H4 (cell line): ENCODE measurements at places on chromosomes 12 and 14.

- no peak for DNase-seq
Measured at GRCh38 chr14:93901813-93902212, 25.3 kb upstream of the FAM181A start.

DNA sequence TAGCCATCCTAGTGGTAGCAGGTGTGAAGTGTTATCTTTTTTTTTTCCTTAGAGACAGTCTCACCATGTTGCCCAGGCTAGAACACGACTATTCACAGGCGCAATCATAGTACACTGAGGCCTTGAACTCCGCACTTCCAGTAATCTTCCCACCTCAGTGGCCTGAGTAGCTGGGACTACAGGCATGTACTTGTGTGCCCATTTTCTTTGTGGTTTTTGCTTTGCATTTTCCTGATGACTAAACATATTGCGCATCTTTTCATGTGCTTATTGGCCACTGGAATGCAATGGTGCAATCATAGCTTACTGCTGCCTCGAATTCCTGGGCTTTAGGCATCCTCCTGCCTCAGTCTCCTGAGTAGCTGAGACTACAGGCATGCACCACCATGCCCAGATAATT is 33.3 kb upstream of the GCH1 start:
- DNase-seq, result no peak

DNA sequence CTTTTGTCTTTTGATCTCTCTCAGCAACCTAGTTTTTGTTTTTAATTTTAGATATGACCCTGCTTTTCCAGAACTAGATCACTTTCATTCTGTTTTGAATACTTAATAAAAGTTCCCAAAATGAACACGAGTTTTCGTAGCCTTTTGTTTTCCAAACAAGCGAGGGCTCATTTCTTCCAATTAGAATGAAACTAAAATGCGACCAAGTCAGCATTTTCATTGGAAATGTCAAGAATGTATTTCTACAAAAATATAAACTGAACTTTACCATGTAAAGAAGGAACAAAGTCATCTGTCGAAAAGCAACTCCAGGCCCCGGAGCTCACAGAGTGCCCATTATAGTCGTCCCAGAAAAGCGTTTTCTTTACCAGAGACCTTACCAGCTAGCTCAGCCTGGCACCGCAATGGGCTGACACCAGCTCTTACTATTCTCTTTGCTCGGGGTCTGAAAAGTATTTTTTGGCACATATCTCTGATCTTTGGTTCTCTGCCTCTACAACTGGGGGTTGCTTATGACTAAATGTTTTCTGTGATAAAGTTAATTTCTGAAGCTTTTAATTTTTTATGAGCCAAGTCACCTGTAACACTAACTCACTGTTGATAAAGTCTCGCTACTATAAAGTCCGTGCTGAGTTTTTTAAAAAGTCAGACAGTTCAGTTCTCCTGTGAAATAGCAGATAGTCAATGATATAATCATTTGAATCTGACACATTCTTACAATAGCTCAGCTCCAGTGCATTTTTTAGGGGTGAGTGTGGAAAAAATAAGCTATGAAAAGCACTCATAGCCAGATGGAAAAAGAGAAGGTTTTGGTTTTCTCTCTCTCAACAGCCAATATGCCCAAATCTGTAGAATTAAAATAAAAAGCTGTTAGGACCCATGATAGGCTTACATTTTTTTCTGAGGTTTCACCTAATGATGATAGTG is 43.4 kb downstream of the SAMD4A start:
- DNase-seq, result no peak

DNA sequence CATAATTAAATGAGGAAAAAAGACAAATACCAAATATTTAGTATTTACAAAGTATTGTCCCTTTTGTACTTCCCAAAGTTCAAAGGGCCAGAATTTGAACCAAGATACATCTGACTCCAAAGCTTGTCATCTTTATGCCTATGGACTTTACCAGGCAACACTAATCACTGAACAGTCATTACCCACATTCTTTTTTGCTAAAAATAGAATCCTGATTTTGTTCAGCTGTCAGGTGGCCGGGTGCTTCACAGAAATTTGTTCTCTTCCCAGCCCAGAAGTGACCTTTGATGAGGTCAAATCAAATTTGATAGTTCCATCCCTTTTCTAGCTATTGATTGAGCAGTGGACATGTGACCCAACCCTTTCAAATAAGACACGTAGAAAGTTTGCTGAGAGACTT is 121.6 kb downstream of the LLPH start:
- DNase-seq, result no peak

DNA sequence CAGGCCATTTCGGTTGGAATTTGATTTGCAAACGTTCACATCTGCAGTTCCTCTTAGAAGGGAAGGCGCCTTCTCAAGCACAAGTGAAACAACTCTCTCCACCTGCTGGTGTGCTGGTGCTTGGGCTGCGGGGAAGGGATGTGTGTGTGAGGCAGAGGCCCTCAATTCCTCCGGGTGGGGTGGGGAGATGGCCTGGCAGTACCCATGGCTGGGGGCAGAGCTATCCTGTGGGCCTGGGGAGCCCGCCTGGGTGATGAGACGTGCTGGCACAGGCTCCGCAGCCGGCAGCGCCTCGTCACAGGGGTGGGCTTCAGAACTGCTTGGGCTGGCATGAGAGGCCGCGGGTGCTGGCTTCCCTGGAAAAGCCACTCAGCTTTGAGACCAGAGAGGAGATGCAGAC is 28.9 kb upstream of the TDRD9 start:
- no peak for DNase-seq
